ENCODE measurements at places on chromosomes 4 and X. TPM values are rescaled to one million over a fixed set of nuclear protein-coding genes. Genes with fewer than 3 reads are reported as not detected.

- DNase-seq = no peak
- H3K36me3 ChIP-seq = no peaks in the 10 kb centered on the region
- peaks cover 8% of the 10 kb centered on the region for H3K4me1 ChIP-seq
Observed at GRCh38 chrX:39726771-39727170, 371.0 kb downstream of the BCOR start.

GRCh38 chr4:150972592-150972991 is 42.5 kb downstream of the LRBA start:
- H3K4me1 ChIP-seq = no peaks in the 10 kb centered on the region
- H3K36me3 ChIP-seq = no peaks in the 10 kb centered on the region
- H3K4me3 ChIP-seq = no peak overlapping the region

DNA sequence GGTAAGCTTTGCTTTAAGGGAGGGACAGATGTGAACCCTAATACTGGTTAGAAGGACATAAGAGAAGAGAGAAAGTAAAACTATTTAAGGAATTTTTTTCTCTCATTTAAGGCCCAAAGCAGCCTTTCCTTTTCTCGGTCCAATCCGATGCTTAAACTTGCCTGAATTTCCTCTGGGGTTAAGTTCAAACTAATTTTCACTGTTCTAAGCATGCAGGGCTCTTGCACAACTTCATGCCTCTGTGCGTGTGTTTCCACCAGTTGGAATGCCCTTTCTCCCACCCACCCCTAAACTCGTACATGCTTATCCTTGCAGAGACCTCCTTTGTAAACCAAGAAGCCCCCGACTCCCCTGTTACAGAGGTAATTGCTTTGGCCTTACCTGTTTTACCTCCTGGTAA is 204.7 kb downstream of the CBR4 start:
- no peaks in the 10 kb centered on the region for H3K27me3 ChIP-seq
- H3K4me1 ChIP-seq = no peaks in the 10 kb centered on the region
- H3K27ac ChIP-seq = no peak overlapping the region
- no peak overlapping the region for H3K4me3 ChIP-seq
- H3K36me3 ChIP-seq = no peaks in the 10 kb centered on the region

DNA sequence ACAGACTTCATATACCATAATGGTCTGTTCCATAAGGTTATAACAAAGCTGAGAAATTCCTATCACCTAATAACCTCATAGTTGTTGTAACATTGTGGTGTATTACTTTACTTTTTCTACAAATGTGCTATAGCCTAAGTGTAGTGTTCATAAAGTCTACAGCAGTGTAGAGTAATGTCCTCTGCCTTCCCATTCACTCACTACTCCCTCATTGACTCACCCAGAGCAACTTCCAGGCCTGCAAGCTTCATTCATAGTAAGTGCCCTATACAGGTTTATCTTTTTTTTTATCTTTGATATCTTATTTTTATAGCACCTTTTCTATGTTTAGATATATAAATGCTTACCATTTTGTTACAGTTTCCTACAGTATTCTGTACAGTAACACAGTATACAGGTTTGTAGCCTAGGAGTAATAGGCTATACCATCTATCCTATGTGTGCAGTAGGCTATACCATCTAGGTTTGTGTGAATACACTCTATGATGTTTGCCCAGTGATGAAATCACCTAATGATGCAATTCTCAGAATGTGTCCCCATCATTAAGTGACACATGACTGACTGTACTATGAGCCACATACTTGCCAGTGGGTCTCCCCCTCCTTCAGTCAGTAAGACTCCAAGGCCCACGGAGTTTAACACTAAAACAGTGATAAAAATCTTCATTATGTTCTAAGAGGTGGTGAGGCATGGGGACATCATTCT is 299.9 kb downstream of the UNC5C start:
- H3K27me3 ChIP-seq = no peaks in the 10 kb centered on the region
- DNase-seq = no peak
- no peaks in the 10 kb centered on the region for H3K4me1 ChIP-seq
- H3K27ac ChIP-seq = no peak overlapping the region
- H3K4me3 ChIP-seq = no peak overlapping the region

- no peaks in the 10 kb centered on the region for H3K4me1 ChIP-seq
- H3K27me3 ChIP-seq = no peaks in the 10 kb centered on the region
- no peak overlapping the region for H3K27ac ChIP-seq
- DNase-seq = no peak
- H3K36me3 ChIP-seq = no peaks in the 10 kb centered on the region
Observed at GRCh38 chr4:30836231-30836630, 116.1 kb downstream of the PCDH7 start.

Gene BLTP1
- 71.7 TPM for total RNA-seq

- no peak overlapping the region for H3K4me3 ChIP-seq
- H3K27me3 ChIP-seq = no peaks in the 10 kb centered on the region
- no peaks in the 10 kb centered on the region for H3K36me3 ChIP-seq
- H3K4me1 ChIP-seq = no peaks in the 10 kb centered on the region
Observed at GRCh38 chr4:5500165-5500564, 208.2 kb downstream of the EVC2 start.

Gene SCML2
- total RNA-seq = 0.97 TPM

GRCh38 chrX:25873196-25873595 is 264.9 kb upstream of the MAGEB18 start:
- no peaks in the 10 kb centered on the region for H3K27me3 ChIP-seq
- DNase-seq = no peak
- no peak overlapping the region for H3K4me3 ChIP-seq
- no peaks in the 10 kb centered on the region for H3K36me3 ChIP-seq
- no peak overlapping the region for H3K27ac ChIP-seq
- H3K4me1 ChIP-seq = no peaks in the 10 kb centered on the region

- no peaks in the 10 kb centered on the region for H3K36me3 ChIP-seq
- DNase-seq = peak; percentile 79
- no peak overlapping the region for H3K4me3 ChIP-seq
- H3K4me1 ChIP-seq = peaks cover 9% of the 10 kb centered on the region
- no peaks in the 10 kb centered on the region for H3K27me3 ChIP-seq
Observed at GRCh38 chr4:169314906-169315305, 44.1 kb upstream of the SH3RF1 start.

Gene POLR2B
- 62.1 TPM for total RNA-seq

- no peak overlapping the region for H3K27ac ChIP-seq
- H3K36me3 ChIP-seq = no peaks in the 10 kb centered on the region
- H3K4me1 ChIP-seq = peaks cover 5% of the 10 kb centered on the region
- DNase-seq = no peak
- H3K4me3 ChIP-seq = no peak overlapping the region
Observed at GRCh38 chr4:37389967-37390580, 145.5 kb downstream of the NWD2 start.

Gene ALAS2
- 2.2 TPM for total RNA-seq

Gene SSX2B
- total RNA-seq = not detected

Gene HAND2
- total RNA-seq = not detected

Gene PAK3
- 2.1 TPM for total RNA-seq

DNA sequence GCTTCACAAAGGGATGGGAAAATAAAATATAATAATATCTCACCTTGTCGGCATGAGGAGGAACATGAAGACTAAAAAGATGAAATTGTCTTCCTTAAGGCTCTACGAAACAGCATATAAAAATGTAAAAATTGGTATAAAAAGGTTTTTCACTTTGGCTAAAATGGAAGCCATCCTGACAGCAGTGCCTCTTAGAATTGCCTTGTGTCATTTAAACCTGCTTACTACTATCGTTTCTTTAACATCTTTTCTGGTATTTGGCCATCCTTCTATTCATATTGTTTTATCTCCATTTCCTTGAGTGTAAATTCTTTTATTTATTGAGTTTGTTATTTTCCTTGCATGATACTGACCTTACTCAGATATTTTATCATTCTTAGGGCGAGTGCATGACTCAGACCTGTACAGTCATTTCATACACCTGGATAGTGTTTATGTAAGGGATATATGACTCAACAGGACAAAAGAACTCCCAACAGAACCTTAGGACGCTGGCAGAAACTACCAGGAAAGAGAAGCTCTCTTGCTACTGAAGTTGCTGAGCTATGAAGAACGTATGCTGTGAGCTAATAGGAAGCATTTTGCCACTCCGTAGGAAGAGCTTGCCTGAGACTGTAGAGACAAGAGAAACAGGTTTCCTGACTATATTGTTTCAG is 5.8 kb upstream of the CDKN2AIP start:
- H3K4me3 ChIP-seq = no peak overlapping the region
- no peaks in the 10 kb centered on the region for H3K36me3 ChIP-seq
- H3K4me1 ChIP-seq = peaks cover 12% of the 10 kb centered on the region
- no peak for DNase-seq
- no peaks in the 10 kb centered on the region for H3K27me3 ChIP-seq

DNA sequence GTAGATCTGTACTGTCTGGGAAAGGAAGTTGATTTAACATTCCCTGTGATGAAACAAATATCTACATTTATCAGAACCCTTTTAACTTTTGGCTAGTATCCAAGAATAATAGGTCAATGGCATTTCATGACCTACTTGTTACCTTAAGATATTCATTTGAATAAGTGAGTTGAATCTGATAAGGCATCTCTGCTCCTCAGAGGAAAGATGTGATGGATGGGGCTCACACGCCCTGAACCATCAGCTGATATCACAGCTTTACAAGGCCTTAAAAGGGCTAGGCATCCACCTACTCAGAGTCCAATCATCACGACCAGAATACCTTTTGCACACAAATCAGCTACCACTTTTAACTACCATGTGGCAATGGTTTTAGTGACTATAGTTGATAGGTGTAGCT is 90.2 kb upstream of the PDLIM3 start:
- DNase-seq = no peak
- H3K27me3 ChIP-seq = no peaks in the 10 kb centered on the region
- no peaks in the 10 kb centered on the region for H3K36me3 ChIP-seq
- no peak overlapping the region for H3K4me3 ChIP-seq
- no peak overlapping the region for H3K27ac ChIP-seq

DNA sequence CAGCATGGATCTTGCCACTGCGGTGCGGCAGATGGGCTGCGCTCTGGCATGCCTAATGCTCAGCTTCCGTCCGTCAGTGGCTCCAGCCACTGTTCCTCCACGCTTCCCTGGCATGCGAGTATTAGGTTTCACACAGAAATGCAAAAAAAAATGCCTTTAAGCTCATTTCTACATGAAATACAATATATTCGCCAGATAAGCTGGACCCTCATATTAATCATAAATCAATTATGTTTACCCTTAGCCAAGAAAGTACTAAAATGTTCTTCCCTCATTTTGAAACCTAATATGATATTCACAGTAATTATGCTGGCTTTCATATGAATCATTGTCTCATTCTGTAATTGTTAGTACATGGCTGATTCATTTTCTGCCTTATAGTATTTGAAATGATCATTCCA is 115.5 kb upstream of the FAM241A start:
- peaks cover 27% of the 10 kb centered on the region for H3K27me3 ChIP-seq
- H3K27ac ChIP-seq = no peak overlapping the region

- no peaks in the 10 kb centered on the region for H3K4me1 ChIP-seq
- H3K27me3 ChIP-seq = no peaks in the 10 kb centered on the region
- no peak overlapping the region for H3K4me3 ChIP-seq
- DNase-seq = no peak
- no peaks in the 10 kb centered on the region for H3K36me3 ChIP-seq
Observed at GRCh38 chr4:73589887-73590801, 30.1 kb downstream of the RASSF6 start.

Gene FREM3
- 0.09 TPM for total RNA-seq

- no peak overlapping the region for H3K4me3 ChIP-seq
- H3K36me3 ChIP-seq = no peaks in the 10 kb centered on the region
- H3K27ac ChIP-seq = no peak overlapping the region
- no peaks in the 10 kb centered on the region for H3K27me3 ChIP-seq
- DNase-seq = no peak
Observed at GRCh38 chr4:119139311-119139710, 3.7 kb downstream of the MYOZ2 start.

- no peaks in the 10 kb centered on the region for H3K27me3 ChIP-seq
- H3K27ac ChIP-seq = peak overlapping the region; percentile 76
- peaks cover 10% of the 10 kb centered on the region for H3K4me1 ChIP-seq
- no peak overlapping the region for H3K4me3 ChIP-seq
- no peaks in the 10 kb centered on the region for H3K36me3 ChIP-seq
Observed at GRCh38 chr4:101037938-101038413, 309.4 kb downstream of the PPP3CA start.

Gene TMSB15C
- 2.8 TPM for total RNA-seq

Gene NRK
- 1.1 TPM for total RNA-seq

DNA sequence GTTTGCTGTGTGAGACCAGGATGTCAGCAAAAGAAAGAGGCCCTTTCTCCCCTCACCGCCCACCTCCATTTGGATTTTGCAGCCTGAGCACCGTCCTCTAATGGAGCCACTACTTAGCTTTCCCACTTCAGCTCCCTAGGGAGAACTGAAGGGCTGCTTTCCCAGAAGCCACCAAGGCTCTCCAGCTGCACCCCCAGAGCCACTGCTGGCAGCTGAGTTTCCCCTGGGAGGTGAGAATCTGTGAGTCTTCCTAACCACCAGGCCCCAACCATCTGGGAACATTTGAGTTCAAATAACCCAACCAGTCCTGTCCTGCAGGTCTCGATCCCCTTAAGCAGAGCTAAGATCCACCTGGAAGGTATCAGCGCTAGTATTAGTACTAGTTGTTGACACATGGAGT is 173.1 kb upstream of the USP9X start:
- no peaks in the 10 kb centered on the region for H3K27me3 ChIP-seq
- H3K4me3 ChIP-seq = no peak overlapping the region
- no peaks in the 10 kb centered on the region for H3K4me1 ChIP-seq
- DNase-seq = no peak
- no peaks in the 10 kb centered on the region for H3K36me3 ChIP-seq

- no peaks in the 10 kb centered on the region for H3K4me1 ChIP-seq
- no peak overlapping the region for H3K27ac ChIP-seq
- no peak overlapping the region for H3K4me3 ChIP-seq
- DNase-seq = no peak
- no peaks in the 10 kb centered on the region for H3K36me3 ChIP-seq
- no peaks in the 10 kb centered on the region for H3K27me3 ChIP-seq
Observed at GRCh38 chrX:25721564-25721963, 416.6 kb upstream of the MAGEB18 start.
